ENCODE measurements at places on chromosomes 16 and 17.

DNA sequence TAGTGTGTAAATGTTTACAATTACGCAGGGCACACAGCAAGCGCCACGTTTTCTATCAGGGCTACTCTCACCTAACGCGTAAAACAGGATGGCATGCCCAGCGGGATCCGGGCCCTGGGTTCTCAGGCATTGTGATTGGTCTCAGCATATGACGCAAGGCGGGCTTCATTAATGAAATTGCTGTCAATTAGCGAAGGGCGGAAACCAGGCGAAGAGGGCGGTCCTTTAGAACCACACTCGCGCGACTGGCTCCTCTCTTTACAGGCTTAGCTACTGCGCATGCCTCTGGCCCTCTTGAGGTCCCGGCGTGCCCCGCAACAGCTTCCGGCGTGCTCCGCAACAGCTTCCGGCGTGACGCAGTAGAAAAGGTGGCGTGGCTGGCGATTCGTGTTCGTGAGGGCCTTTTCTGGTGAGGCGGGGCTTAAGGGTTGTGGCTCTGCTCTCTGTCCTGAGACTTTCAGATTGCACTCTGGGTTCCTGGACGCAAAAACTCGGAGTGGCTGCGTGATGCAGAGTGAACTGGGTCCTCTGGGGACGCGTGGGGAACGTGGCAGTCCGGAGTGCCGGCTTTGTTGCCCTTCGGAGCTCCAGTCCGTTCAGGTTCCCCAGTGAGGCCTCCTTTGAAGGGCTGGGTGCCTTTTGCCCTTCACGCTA is 9.2 kb downstream of the OR2C1 start:
- peak; percentile 67 for DNase-seq

GRCh38 chr17:51673070-51673469 is 412.7 kb downstream of the UTP18 start:
- no peak for DNase-seq

DNA sequence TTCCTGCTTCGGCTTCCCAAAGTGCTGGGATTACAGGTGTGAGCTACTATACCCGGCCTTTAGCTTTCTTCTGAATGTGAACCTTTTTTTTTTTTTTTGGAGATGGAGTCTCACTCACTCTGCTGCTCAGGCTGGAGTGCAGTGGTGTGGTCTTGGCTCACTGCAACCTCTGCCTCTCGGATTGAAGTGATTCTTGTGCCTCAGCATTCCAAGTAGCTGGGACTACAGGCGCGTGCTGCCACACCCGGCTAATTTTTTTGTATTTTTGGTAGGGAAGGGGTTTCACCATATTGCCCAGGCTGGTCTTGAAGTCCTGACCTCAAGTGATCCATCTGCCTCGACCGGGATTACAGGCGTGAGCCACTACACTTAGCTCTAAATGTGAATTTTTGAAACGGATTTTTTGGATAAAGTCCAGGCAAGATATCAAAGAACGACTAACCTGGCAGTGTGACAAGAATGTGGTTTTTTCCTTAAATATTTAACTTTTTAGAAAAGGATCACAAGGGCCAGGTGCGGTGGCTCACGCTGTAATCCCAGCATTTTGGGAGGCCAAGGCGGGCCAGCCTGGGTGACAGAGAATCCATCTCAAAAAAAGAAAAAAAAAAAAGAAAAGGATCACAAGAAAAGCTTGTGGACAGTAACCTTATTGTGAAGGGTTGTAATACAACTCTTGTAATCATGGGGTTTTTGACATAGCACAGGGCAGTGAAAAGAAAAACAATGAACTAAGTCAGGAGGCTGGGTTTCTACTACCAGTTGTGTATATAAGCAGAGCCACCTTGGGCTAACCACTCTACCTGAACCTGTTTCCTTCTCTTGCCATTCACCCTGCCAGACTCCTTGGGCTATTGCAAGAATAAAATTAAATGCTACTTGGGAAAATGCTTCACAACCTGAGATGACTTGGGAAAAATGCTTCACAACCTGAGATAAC is 6.2 kb downstream of the BRCA1 start:
- no peak for DNase-seq

DNA sequence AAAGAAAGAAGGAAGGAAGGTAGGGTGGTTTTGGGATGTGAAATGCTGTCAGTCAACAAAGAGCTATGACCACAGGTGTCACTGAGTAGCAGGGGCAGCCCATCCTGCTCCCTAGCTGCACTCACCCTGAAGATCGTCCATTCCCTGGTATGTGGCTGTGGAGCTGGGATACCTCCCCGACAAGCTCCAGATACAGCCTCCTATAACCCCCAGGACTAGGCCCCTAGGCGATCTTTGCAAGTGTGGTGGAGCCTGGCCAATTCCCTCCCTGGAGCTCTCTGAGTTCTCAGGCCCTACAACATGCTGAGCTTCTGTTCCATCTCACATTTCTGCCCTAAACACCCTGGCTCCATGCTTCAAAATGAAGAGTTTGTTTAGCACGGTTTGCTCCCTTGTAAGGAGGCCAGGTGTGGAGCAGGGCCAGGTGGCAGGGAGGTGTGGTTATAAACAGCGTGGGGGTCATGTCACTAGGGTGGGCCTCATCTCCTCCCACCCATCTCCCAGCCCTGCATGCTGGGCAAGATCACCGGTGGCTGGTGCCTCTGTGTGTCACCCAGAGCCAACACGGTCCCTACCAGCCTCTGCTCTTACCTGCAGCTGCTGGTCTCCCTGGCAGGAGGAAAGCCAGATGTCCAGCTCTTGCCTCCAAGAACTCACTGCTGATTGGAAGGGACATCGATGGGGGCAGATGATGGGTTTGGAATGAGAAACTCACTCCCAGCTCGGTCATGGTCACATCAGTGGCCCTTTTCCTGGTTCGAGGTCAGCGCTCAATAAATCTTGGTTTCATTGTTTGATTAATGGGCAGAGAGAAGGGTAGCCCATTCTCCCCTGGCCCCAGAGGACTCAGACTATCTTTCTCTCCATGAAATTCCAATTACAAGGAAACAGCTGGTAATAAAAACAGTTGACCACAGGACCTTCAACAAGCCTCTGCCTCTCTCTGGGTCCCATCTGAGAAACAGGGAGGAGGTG is 511.0 kb upstream of the CDH5 start:
- no peak for DNase-seq

DNA sequence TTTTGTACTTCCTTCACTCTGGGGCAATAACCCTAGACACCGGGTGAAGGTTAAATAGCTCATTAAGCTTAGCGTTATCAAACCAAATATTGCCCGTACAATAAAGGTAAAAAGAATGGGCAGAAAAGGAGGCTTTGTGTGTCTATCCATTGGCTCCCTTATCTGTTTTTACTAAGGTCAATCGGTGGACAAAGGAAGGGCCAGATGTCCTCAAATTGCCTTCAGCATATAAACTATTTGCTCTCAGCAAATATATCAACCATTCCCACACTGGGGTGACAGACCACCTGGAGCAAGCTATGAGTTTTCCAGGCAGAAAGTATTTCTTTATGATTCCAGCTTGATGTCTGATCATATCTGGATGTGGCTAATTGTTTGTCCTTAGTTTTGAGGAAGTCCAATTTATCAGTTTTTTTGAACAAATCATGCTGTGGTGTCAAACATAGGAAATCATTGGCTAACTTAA is 25.3 kb upstream of the WIPI1 start:
- no peak for DNase-seq

- peak; percentile 33 for DNase-seq
Observed at GRCh38 chr17:32516450-32516849, 29.7 kb downstream of the CDK5R1 start.

DNA sequence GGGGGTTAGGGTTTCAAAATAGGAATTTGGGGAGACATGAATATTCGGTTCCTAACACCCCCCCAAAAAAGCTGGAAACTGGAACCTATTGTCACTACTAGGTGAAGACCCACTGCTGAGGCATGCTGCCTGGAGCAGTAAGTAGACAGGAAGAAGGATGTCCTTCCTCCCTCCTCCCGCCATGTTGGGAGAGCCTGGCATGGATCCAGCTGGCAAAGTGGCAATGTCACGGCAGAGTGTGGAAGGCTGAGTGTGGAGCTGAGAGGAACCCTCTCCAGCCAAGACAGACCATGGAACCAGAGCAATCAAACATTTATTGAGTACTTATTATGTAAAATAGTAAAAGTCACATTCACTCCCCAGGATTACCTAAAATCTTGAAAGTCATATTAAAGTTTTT is 49.0 kb downstream of the CCDC182 start:
- DNase-seq, result no peak

GRCh38 chr16:88747588-88748301 is 37.3 kb downstream of the PIEZO1 start:
- no peak for DNase-seq

- no peak for DNase-seq
Observed at GRCh38 chr17:79855331-79856124, 16.3 kb upstream of the CBX4 start.

DNA sequence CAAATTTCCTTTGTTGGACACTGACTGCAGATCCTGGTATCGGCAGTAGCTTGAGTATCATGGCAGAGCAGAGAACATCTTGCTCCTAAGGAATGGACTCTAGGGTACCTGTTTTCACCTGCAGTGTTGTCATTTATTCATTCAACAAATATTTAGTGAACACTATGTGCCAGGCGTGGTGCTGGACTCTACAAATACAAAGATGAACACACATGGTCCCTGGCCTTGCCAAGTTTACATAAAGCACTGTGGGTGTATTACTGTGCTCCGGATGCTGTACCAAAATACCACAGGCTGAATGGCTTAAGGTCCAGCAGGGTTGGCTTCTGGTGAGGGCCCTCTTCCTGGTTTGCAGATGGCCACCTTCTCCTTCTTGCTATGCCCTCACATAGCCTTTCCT is 14.2 kb upstream of the CCR7 start:
- no peak for DNase-seq

- DNase-seq, result no peak
Observed at GRCh38 chr16:57127037-57127763, 34.8 kb downstream of the CPNE2 start.

DNA sequence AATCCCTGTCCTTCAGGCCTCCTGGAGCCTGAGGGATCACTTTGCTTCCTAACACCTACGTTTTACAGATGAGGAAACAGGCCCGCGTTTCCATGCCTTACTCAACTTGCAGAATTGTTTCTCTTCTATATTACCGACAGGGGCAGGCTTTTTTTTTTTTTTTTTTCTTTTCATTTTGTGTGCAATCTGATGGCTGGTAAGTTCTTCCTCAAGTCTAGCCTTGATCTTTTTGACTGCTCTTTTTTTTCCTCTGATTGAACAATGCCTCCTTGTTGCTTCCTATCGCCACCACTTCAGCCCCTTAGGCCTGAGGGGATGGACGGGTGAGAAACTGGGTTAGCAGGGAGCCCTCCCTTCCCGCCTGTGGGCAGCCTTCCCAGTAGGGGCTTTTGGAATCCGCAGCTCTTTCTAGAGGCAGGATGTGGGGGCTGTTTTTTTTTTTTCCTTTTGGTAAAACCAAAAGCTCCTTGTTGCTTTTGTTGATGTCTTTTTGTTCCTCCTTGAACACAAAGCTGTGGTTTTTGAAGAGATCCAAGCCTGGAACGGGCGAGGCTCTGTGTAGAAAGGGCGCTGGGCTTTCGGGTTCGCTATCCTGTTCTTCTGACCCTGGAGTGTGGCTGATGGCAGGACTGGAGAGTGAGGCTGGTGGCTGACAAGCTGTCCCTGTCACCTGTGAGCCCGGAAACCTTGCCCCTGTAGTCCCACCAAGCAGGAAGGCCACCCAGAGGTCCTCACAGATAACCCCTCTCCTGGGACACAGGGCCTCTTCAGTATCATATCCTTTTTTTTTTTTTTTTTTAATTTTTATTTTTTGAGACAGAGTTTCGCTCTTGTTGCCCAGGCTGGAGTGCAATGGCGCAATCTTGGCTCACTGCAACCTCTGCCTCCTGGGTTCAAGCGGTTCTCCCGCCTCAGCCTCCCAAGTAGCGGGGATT is 14.0 kb downstream of the LASP1 start:
- DNase-seq, result no peak

DNA sequence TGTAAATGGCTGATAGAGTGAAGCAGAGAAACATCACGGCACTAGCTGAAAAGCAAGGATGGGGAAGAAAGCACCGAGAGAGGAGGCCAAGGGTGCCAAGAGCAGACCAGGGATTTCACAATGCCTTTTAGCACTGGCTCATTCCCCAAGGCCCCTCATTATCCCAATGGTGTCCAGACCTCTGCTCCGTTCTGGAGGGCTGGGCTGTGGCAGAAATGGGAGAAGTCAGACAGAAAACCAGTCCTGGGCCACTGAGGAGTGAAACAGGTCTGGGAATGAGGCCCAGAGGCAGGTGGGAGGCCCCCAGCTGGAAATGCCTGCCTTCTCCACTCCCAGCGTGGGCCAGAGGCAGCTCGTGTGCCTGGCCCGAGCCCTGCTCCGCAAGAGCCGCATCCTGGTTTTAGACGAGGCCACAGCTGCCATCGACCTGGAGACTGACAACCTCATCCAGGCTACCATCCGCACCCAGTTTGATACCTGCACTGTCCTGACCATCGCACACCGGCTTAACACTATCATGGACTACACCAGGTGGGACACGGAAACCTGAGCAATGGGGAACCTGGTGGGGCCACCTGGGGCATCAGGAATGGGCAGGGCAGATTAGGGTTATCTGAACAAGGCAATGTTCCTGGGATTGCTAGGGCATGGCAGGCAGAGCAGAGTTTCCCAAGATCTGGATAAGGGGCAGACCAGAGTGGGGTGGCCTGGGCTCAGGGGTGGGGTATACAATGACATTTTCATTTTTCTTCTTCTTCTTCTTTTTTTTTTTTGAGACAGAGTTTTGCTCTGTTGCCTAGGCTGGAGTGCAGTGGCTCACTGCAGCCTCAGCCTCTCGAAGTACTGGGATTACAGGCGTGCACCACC is 20.3 kb downstream of the ANKRD40 start:
- no peak for DNase-seq

GRCh38 chr16:81554979-81555378 is 110.4 kb downstream of the CMIP start:
- no peak for DNase-seq

- DNase-seq, result no peak
Observed at GRCh38 chr17:18267927-18268711, 7.7 kb downstream of the MIEF2 start.

DNA sequence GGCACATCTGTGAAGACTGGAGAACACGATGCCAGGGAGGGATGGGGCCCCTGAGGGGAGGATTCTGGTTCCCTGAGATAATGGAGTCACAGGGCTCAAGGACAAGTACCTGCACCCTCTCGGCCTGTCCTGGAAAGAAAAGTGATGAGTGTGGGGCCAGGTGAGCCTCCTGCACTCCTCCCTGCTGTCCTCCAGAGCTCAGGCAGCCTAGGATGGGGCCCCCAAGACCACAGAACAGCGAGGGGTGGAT is 101.3 kb upstream of the TNRC6C start:
- DNase-seq, result no peak

GRCh38 chr17:39808409-39808997 is 55.6 kb downstream of the IKZF3 start:
- no peak for DNase-seq

GRCh38 chr17:45896803-45897693 is 2.7 kb downstream of the MAPT start:
- DNase-seq, result no peak

- DNase-seq, result no peak
Observed at GRCh38 chr16:72084445-72084844, 9.0 kb downstream of the TXNL4B start.

DNA sequence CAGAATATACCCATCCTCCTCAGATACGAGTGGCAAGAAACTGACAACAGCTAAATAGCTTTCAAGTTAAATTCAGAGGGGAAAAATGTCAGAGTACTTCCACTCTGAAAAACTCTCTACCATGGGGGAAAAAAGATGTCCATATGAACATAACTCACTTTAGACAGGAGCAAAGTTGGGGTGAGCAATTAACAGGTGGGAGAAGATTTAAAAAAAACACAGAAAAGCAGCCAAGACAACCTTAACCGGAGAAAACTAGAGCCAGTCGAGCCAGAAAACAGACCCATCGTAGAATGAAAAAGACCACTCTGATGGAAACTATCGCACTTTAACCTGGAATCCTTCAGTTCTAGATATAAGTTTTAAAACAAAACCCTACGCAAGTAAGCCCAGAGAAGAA is 833 bp downstream of the TERF2 start:
- no peak for DNase-seq

Data from NCI-H187 (cell line).